Cardiac fibroblast (primary cell): ENCODE measurements at places on chromosomes 3 and 15.

DNA sequence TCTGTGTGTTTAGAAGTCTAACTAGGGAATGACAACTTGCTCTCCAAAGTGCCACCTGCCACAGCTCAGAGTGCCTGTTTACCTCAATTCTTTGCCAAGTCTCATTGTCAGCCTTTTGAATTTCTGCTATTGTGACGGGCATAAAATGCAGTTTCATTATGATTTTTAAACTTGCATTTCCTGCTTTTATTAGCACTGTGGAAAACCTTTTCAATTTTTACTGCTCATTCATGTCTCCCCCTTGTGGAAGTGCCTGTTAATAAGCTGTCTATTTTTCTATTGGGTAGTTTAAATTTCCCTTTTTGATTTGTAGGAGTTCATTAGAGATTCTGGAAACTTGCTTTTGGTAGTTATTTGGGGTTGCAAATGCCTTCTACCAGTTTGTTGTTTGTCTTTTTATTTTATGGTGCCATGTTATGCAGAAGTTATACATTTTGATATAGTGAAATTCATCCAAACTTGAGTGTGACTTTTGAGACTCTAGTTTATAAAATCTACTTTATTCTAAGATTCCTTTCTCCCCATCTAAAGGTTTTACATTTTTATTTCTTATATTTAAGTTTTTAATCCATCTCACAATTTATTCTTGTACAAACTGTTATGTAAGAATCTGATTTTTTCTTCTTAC lies 53.9 kb upstream of the FRMD4B start:
- peak; percentile 46 for DNase-seq

- no peak for DNase-seq
Observed at GRCh38 chr3:132351222-132351806, 34.1 kb downstream of the ACP3 start.

DNA sequence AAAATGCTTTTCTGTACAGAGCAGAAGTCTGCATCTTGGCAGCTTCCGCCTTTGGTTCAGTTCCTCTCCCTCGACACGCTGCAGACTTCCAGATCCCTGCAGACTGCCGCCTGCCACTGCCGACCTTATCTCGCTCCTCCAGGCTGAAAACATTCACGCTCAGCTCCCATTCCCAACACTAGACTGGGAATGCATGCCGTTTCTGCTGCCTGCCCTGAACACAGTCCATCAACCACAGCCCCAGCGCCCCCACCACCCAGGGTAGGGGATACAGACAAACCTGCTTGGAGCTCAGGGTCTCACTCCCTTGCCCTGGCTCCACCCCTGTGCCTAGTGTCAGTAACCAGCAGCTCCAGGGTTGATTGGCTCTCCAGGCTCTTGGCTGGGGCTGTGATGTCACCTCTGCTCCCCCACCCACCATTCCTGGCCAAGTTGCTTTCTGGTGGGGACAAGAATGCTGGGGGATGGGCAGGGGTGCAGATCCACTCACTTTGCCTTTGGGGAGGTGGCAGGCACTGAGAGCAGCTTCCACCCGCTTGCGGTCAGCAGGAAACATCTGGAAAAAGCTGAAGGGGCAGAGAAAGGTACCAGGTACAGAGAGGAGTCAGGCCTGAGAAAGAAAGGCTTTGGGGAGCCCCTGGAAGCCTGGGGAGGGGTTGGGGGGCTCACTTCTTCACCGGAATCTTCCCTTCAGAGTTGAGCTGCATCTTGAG lies 6.1 kb downstream of the PLCB2 start:
- no peak for DNase-seq

DNA sequence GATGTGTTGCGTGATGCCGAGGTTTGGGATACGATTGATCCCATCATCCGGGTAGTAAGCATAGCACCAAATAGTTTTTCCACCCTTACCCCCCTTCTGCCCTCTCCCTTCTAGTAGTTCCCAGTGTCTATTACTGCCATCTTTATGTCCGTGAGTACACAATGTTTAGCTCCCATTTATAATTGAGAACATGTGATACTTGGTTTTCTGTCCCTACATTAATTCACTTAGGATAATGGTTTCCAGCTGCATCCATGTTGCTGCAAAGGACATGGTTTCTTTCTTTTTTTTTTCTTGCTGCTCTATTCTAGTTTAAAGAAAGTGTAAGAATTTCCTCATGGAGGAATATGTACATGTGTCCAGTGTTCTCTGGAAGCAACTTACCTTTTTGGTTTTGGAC lies 51.8 kb downstream of the NSUN3 start:
- no peak for DNase-seq

GRCh38 chr15:68278595-68279405 lies 1.3 kb downstream of the FEM1B start:
- DNase-seq, result peak; percentile 28

DNA sequence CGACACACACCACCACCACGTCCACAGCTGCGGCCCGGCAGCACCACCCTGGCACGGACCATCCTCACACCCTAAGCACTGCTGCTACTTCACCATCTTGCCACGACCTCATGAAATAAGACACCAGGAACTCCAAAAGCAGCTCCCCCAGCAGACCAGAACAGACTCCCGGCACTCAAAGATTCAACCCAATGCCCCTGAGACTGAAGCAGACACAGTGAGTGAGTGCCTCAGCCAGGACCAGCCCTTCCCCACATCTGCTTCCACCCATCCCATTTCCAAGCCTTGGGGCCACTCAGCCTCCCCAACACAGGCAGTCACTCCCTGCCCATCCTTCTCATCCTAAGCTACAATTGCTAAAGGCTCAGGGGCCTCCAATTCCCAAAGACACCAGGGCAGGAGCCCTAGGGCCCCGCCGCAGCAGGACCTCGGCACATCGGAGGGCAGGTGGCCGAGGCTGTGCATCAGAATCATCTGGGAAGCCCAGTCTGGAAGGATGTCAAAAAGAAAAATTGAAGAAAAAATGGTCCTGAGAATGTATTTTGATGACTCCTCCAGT lies 18.4 kb upstream of the OCA2 start:
- DNase-seq, result no peak

GRCh38 chr3:188691004-188691403 lies 480.8 kb upstream of the TPRG1 start:
- DNase-seq, result no peak

DNA sequence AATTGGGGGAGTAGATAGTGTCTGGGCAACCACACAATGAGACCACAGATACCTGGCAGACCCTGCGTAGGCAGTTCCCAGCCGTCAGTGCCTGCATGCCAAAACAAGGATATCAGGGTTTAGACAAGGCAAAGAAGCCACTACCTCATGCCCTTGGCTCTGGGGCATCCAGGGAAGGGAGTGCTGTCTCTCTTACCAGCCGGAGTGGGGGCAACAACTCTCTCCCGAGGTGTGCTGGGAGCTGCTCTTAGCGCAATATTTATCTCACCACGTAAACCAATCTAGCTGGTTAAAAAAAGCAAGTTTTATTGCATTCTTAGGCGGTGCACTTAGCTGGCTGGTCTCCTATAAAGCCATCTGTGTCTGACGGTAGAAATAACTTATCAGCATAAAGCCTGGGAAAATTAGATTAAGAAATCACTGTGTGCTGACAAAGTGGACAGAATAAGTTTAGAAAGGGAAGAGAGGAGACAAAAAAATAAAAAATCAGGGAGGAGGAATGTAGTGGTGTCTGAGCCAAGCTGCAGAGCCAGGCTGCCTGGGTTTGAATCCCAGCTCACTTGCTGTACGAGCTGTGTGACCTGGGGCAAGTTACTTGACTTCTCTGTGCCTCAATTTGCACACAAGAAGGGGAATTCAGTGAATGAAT lies 273.2 kb downstream of the PDZRN3 start:
- DNase-seq, result no peak

- DNase-seq, result no peak
Observed at GRCh38 chr3:128559486-128560225, 66.7 kb upstream of the GATA2 start.

- DNase-seq, result peak; percentile 90
Observed at GRCh38 chr3:51706788-51707731, at the start of gene GRM2. Gene GRM2, plus strand, starts transcription at chr3:51707068. Its CDS starts 1,916 bp downstream, at chr3:51708984.

DNA sequence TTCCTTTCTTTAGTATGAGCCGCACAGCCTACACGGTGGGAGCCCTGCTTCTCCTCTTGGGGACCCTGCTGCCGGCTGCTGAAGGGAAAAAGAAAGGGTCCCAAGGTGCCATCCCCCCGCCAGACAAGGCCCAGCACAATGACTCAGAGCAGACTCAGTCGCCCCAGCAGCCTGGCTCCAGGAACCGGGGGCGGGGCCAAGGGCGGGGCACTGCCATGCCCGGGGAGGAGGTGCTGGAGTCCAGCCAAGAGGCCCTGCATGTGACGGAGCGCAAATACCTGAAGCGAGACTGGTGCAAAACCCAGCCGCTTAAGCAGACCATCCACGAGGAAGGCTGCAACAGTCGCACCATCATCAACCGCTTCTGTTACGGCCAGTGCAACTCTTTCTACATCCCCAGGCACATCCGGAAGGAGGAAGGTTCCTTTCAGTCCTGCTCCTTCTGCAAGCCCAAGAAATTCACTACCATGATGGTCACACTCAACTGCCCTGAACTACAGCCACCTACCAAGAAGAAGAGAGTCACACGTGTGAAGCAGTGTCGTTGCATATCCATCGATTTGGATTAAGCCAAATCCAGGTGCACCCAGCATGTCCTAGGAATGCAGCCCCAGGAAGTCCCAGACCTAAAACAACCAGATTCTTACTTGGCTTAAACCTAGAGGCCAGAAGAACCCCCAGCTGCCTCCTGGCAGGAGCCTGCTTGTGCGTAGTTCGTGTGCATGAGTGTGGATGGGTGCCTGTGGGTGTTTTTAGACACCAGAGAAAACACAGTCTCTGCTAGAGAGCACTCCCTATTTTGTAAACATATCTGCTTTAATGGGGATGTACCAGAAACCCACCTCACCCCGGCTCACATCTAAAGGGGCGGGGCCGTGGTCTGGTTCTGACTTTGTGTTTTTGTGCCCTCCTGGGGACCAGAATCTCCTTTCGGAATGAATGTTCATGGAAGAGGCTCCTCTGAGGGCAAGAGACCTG lies 13.2 kb downstream of the GREM1 start:
- DNase-seq, result peak; percentile 70

DNA sequence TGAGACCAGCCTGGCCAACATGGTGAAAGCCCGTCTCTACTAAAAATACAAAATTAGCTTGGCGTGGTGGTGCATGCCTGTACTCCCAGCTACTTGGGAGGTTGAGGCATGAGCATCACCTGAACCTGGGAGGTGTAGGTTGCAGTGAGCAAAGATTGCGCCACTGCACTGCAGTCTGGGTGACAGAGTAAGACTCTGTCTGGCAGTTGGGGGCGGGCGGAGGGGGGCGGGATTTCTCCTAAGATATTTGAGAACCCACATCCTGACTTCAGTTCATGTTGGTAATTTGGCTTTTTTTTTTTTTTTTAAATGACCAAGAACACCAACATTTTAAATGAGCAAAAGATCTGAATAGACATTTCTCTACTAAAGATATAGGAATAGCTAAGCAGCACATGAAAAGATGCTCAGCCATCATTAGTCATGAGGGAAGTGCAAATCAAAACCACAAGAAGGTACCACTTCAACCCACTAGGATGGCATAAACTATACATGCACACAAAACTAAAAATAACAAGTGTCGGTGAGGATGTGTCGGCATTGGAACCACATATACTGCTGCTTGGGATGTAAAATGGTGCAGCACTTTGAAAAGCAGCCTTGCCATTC lies 75.6 kb upstream of the LMOD3 start:
- DNase-seq, result no peak

DNA sequence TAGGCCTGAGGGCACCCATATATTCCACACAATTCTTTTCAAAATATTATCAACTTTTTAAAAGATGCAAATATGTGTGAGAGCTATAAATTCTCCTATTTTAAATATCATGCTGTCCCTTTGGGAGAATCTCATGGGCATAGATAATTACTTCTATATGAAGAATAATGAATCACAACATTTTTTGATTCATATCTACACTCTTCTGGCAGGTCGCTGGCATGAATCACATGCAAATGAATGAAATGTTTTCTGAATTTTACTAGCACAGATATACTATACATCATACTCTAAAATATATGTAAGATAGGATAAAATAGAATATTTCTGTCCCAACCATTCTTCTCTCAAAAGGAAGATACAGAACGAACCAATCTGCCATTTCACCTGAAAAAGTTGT lies 277.7 kb upstream of the KCNH8 start:
- no peak for DNase-seq

DNA sequence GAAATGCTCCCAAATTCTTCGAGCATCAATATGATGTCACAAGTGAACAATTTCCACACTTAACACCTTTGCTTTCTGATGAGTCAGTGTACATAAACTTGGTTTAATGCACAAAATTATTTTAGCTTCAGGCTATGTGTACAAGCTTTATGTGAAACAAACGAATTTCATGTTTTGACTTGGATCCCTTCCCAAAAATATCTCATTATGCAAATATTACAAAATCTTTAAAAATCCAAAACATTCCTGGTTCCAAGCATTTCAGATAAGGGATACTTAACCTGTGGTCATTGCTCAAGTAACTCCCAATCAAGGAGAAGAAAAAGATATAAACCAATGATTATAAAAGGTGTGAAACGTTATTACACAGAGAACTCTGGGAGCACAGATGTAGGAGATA lies 25.2 kb downstream of the RAB5A start:
- peak; percentile 52 for DNase-seq

DNA sequence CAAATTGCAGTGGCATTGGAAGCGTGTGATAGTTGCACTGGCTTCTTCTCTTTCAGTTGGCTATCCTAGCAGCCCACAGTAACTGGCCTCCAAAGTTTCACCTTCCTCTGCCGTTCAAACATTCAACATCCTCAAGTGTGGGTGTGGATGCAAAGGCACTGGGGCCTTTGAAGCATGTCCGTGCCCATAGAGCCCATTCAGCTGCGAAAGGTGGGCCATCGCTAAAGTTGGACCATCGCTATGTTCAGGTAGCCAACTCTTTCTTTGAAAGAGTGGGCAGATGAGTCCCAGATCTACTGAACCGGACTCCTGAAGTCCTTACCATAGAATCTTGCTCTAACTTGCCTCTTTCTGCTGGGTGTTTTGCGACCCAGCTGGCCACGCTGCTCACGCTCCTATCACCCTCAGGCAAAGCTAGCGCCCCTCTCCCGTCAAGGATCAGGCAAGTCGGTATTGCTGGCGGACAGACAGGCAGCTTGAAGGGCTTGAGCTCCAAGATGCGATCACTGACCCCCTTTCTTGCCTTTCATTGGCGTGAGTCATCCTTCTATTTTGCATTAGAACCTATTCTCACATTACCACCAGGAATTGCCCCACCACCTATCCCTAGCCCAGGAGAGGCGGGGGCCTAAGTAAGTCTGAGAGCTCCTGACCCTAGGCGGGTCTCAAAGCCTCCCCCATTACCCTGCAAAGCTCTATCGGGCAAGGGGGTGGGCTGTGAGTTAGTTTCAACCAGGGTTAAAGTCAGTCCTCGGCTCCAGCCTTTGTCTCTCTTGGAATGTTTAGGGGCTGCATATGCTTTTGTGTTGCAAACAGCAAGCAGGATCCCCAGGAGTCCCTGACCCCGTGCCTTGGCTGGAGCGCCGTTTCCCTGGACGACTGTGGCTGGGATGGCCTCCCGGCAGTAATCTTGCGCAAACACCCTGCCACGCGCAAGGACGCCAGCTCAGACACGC lies 28.7 kb downstream of the ZIC4 start:
- DNase-seq, result no peak
